SK-N-SH treated with all-trans-retinoic acid at 6 μM for 48 hours (cell line): ENCODE measurements at places on chromosomes 12 and 14.

DNA sequence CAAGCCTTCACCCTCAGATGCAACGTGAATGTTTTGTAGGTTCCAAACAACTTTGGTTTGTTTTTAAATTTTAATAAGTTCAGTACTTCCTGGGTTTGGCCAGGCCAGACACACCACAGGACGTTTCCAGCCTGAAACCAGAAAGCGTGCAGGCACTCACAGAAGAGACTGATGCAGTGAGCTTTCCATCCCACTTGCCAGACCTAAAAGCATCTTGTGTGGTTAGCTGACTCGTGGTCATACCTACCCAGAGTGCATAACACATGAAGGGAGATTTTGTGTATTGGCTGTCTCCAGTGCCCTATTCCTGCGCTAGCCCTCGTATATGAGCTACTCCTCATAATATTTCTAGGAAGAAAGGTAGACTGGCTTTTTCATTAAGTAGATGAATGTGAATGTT lies 297.3 kb upstream of the FAR2 start:
- no peak for ATAC-seq

- ATAC-seq, result peak; percentile 77
Observed at GRCh38 chr12:100741084-100741711, 53.4 kb upstream of the ANO4 start.

- no peak for ATAC-seq
Observed at GRCh38 chr12:80356097-80356496, 87.9 kb upstream of the PTPRQ start.

DNA sequence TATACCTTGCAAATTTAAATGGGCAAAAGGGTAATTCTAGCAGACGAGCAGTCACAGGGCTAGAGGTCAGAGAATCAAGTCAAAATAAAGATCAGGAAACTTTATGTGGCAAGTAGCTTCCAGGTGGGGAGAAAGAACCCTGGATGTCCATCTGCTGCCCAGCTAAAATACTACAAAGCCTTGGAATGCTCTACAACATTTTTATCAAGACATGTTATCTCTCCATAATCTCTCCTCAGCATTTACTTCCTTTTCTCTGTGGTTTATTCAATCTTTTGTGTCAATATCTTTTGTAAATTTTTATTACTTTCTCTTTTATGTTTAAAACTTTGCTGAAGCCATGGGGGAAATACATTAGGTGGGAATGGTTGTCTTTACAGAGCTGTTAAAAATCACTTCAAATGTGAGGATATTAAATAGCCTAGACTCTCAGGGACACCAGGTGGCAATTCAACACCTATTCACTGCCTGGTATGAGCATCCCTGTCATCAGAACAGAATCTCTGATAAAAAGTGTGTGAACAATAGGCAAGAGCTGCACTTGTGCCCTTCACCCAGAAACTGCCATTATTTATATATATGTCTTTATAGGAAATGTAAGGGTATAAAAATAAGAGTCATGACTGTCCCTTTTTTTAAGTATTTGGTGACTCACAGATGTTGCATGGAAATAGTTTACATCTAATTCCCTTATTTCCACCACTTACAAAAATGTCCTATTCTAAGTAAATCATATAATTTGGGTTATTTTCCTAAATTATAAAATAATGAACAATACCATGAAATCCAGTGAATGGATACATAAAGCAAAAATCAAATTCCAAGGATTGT lies 152.9 kb downstream of the EPS8 start:
- ATAC-seq, result 0 out of 3 replicates have a peak, but pooled peaks have one; percentile 13

- ATAC-seq, result no peak
Observed at GRCh38 chr12:47100160-47100559, 20.4 kb upstream of the AMIGO2 start.

DNA sequence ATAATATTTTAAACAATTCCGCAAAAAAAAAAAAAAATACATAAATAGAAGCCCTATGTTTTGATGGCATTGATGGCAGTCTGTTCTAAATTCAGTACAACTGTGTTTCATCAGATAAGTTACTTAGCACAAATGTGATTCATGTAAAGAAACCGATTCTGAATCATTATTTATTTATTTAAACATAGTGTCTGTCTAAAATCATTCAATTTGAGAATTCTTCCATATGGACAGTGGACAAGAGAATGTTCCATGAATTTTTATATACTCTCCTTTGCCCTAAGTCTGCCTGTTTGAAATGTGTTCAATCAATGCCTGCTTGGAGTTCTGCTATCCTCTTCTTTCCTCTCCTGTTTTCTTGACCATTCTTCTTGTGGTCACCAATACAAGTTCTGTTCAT lies 126.5 kb downstream of the PDE3A start:
- peak; percentile 63 for ATAC-seq

DNA sequence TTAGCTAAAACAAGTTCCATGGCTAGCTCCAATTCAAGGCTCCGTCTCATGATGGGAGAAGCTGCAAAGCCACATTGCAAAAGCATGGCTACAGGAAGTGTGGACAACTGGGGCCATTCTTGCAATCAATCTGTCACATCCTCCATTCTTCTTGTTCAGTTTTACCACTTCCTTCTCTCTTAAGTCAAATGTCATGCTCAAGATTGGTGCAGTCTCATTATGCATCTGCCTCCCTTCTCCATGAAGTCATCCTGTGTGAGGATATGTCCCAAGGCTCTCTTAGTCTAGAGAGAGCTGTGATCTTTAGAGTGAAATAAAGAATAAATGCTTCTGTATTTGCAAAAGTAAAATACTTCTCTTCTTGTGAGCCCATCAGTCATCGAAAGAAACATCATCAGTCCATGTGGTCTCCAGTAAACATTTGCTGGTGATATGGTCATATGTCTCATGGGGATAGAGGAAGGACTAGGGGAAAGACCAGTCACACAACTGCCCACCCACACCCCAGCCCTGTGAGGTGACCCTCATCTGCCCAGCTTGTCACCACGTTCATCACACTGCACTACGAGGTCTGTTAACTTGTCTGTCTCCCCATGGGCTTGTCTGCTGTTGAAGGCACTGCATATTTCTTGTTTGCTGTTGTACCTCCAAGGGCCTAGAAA lies 303.0 kb downstream of the NUAK1 start:
- ATAC-seq, result no peak
